ENCODE measurements at places on chromosomes 3 and 15. TPM values are rescaled to one million over a fixed set of nuclear protein-coding genes. Genes with fewer than 3 reads are reported as not detected.

- H3K4me3 ChIP-seq = no peak overlapping the region
- H3K27ac ChIP-seq = no peak overlapping the region
- DNase-seq = no peak
- no peaks in the 10 kb centered on the region for H3K27me3 ChIP-seq
Observed at GRCh38 chr3:186342197-186342596, 19.8 kb downstream of the DGKG start.

- H3K27ac ChIP-seq = no peak overlapping the region
- no peaks in the 10 kb centered on the region for H3K27me3 ChIP-seq
- H3K36me3 ChIP-seq = peaks cover 4% of the 10 kb centered on the region
- H3K4me3 ChIP-seq = no peak overlapping the region
- H3K4me1 ChIP-seq = no peaks in the 10 kb centered on the region
Observed at GRCh38 chr3:45665101-45665572, 24.1 kb upstream of the SACM1L start.

DNA sequence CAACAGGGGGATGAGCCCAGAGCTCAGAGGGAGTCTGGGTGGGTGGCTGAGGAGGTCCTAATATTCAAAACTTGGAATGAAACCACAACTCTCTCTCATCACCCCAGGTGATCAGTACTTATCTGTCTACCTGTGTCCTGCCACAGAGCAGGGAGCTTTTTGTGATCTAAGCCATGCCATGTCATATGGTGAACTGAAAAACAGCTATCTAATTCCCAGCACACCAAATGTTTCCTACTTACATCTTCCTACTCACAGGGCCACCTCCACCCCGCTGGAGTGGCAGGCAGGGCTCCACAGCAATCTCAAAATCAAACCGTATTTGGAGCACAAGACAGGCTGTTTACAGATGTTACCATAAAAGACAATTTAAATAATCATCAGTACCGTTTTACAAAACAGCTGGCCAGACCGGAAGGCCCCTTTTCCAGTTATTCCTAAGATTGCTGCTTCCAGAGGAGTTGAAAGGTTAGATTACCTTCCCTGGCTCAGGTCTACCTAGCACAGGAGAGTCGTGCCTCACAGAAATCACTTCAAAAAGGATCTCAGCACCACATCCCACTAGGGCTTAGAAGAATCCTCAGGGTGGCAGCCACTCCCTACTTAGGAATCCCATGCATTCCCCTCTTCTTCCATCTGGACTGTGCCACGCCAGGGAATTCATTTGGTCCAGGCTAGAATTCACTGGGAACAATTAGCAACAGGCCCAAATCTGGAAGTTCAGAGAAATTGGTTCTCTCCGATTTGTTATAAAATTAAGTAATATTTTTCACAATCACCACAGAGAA lies 226.6 kb upstream of the IL12A start:
- H3K4me3 ChIP-seq = no peak overlapping the region
- no peak overlapping the region for H3K27ac ChIP-seq
- H3K27me3 ChIP-seq = no peaks in the 10 kb centered on the region
- no peak for DNase-seq

The CA12 gene
- total RNA-seq = 4.9 TPM

The ATP10A gene
- total RNA-seq = 3.4 TPM

The CCDC33 gene
- total RNA-seq = 2.0 TPM
